ENCODE measurements at places on chromosomes 13 and 19.
A peak's percentile ranks its signal among the peaks of the same experiment; 100 is the strongest.

GRCh38 chr13:41389580-41389979 is 67.8 kb upstream of the RGCC start:
- DNase-seq: no peak

DNA sequence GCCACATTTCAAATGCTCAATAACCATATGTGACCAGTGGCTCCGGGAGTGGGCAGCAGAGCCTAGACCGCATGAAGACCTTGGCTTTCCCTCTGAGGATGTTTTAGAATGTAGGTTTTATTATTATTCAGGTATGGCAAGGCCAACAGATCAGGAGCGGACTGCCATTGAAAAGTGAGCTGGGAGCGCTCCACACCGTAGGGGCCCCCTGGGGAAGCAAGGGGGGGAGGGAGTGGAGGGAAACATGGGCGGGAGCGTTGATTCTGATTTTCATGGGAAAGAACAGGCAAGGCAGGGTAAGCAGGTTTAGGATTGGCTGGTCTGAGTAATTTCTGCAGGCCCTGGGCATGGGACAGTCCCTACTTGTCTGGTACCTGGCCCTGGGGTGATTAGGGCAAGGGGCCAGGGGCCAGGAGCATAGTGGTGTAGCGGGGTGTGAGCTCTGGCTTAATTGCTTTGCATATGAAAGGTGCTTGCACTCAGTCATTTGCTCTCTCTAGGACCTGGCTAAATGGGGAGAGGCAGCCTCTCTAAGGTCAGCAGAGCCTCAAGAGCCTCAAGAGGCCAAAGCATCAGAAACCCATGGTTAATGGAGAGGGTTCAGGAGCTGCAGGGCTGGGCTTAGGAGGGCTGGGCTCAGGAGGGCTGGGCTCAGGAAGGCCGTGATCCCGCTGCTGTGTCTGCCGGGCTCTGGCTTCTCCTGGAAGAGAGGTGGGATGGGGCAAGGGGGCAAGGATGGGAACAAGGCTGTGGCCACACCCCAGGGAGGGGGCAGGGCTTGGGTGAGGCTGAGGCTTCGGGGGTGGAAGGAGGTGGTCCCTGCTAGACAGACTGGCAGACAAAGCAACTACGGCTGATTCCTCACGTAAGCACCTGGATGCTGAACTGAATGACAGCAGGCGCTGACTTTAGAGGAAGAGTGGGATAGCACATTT is 82.0 kb upstream of the WASF3 start:
- no peak for DNase-seq

- no peak for DNase-seq
Measured at GRCh38 chr13:31196992-31197391, 2.8 kb upstream of the B3GLCT start.

- no peak for DNase-seq
Measured at GRCh38 chr19:51430221-51430620, 12.8 kb upstream of the SIGLEC10 start.

DNA sequence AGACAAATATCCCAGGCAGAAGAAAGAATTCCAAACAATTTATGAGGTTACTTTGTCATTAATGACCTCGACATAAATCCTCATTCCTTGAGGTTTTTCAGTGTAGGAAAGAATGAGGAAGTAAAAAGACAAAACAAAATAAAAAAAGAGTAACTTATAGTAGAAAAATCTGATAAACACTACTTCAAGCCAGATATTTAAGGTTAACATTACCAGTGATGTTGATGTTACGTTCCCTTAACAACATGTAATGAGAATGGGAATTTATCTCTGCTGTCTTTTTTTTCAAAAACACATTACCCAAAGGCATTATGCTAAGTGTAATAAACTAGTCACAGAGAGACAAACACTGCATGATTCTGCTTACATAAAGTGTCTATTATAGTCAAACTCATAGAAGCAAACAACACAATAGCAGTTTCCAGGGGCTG is 935.1 kb downstream of the SLITRK1 start:
- peak; percentile 43 for DNase-seq

DNA sequence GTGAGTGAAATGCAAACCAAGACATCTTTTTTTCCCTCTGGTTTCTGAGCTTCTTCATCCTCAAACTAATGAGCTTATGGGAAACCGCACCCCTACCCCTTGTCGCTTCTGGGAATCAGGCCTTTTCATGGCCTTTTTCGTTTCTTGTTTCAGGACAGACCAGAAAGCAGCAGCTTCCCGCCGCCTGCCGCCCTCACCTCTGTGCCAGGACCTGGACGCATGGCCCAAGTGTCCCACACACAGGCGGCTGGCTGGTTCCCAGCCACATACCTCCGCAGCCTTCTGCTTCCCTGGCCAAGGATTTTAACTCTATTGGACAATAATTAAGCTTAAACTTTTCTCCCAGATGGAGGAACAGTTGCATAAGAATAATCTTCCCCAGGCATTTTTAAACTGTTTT is 114.1 kb upstream of the SLITRK1 start:
- no peak for DNase-seq

GRCh38 chr19:20070691-20071090 is 7.1 kb upstream of the ZNF90 start:
- DNase-seq: no peak

DNA sequence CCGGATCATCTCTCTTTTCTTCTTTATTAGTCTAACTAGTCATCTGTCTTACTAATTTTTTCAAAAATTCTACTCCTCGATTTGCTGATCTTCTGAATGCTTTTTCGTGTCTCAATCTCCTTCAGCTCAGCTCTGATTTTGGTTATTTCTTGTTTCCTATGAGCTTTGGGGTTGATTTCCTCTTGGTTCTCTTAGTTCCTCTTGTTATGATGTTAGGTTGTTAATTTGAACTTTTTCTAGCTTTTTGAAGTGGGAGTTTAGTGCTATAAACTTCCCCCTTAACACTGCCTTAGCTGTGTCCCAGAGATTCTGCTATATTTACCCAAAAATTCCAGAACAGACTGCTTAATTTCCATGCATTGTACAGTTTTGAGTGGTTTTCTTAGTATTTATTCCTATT is 3.4 kb downstream of the FCAR start:
- DNase-seq: no peak

Measured in fibroblast of upper back skin (primary cell).